Posterior cingulate gyrus (tissue), 11 donors: ENCODE measurements at places on chromosomes 11 and 22.
A peak's percentile ranks its signal among the peaks of the same experiment; 100 is the strongest.

DNA sequence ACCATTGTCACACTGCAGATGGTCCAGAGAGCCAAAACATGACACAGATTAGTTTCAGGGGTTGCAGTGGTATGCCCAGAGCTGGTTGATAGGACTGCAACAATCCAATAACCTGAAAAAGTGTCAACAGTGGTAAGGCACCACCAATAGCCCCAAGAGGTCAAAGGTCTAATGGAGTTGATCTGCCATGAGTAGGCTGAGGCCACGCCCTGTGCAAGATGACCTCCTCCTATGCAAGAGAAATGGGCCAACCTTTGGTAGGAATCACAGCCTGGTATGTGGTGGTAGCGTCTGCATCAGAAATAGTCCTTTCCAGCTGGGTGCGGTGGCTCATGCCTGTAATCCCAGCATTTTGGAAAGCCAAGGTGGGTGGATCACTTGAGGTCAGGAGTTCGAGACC, 19.6 kb downstream of the GUCD1 start:
- no peak for DNase-seq

GRCh38 chr11:23924226-23924625, 572.6 kb upstream of the LUZP2 start:
- no peak for DNase-seq

DNA sequence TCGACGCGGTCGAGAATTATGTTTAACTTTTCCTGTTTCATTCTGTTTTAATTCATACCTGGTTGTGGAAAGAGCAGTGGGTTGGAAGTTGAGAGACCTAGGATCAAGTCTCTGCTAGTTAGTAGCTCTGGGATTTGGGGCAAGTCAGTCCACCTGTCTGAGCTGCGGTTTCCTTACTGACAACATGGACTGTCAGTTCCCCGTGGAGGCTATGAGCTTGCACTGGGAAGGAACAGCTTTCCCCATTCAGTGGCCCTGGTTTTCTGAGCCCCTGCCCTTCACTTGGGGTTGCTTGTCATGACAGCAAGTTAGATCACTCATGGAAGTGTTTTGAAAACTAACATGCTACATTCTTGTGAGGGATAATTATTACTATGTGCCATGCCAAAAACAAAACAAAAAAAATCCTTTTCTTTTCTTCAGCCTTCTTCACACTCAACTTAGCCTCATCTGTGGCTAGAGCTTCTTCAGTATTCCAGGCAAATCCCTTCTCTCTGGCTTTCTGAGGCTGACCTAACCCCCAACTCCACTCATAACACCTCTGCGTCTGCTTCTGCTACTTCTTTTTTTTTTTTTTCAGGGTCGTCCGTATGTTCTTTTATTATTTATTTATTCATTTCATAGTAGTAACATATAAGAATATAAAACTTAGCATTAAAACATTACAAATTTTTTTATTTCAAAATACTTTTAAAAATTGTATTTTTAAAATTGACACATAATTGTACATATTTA, 43.0 kb upstream of the ZBED5 start:
- DNase-seq = no peak

DNA sequence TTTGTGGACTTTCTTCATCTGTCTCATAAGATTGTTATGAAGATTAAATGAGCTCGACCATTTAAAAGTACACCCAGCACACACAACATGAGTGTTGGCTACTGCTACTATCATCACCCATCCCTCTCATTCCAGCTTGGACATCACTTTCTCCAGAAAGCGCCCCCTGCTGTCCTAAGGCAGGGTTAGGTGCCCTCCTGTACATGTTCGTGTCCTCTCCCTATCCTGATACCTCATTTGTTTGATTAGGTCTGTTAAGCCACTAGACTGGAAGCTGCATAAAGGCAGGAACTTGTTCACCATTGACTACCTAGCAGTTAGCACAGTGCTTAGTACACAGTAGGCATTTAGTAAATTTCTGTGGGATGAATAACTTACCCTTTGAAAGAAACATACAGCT, 85.5 kb downstream of the ENTHD1 start:
- DNase-seq = no peak

- DNase-seq = peak; percentile 47
Measured at GRCh38 chr22:42978453-42979103, 36.4 kb downstream of the PACSIN2 start.

DNA sequence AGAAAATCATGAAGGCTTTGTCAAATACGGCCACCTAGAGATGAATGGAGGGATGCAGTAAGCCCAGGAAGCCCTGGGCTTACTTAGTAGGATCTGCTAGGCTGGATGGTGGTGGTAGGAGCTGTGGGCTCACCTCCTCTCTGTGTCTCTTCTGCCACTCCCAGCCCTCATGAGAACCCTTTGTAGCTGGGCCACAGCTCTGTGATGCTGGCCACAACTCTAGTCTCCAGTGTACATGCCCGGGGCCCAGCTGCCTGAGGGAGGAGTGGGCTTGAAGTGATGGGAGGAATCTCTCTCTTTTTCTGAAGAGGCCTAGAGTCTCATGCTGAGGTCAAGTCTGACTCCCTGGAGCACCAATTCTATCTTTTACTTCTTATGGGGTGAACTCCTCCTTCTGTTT, 32.4 kb upstream of the SYT13 start:
- DNase-seq = no peak

GRCh38 chr22:46303347-46303965, 6.8 kb downstream of the GTSE1 start:
- DNase-seq = no peak

- peak; percentile 53 for DNase-seq
Measured at GRCh38 chr11:67053896-67054329, 2.7 kb upstream of the RHOD start.
